A549 treated with Hydrocortisone at 1 μM for 4 hours (cell line): ENCODE measurements at places on chromosomes 1 and 21. TPM values are rescaled to one million over a fixed set of nuclear protein-coding genes. Genes with fewer than 3 reads are reported as not detected.

Gene LPAR3
- total RNA-seq: 0.26 to 0.37 TPM (median 0.33 TPM) in 5 replicates

Gene CYP4Z1
- total RNA-seq: not detected in 5 replicates

Gene LCE1A
- not detected in 5 replicates for total RNA-seq

Gene TEKT2
- total RNA-seq: 0.07 TPM in 1 of 5 replicates, not detected in the others

Gene CASQ2
- not detected in 5 replicates for total RNA-seq

Gene TDRD10
- 0.10 to 0.16 TPM in 2 of 5 replicates, not detected in the others for total RNA-seq

Gene KLHDC9
- 1.5 to 2.6 TPM (median 1.9 TPM) in 5 replicates for total RNA-seq

Gene SESN2
- total RNA-seq: 6.5 to 10.4 TPM (median 8.2 TPM) in 5 replicates

Gene SLC2A1
- total RNA-seq: 90.6 to 127 TPM (median 104 TPM) in 5 replicates

Gene TMEM234
- 6.7 to 10.0 TPM (median 9.1 TPM) in 5 replicates for total RNA-seq

Gene HES3
- total RNA-seq: not detected in 5 replicates

Gene HENMT1
- 3.7 to 4.7 TPM (median 4.4 TPM) in 5 replicates for total RNA-seq

Gene S100A3
- 107 to 126 TPM (median 115 TPM) in 5 replicates for total RNA-seq

Gene SELP
- not detected in 5 replicates for total RNA-seq

Gene CHD1L
- total RNA-seq: 30.6 to 37.0 TPM (median 31.5 TPM) in 5 replicates

Gene DYRK1A
- 11.0 to 16.9 TPM (median 12.6 TPM) in 5 replicates for total RNA-seq

Gene SPRR2E
- total RNA-seq: not detected in 5 replicates

Gene MIER1
- 7.8 to 13.2 TPM (median 9.9 TPM) in 5 replicates for total RNA-seq

Gene LEFTY2
- 0.05 to 0.21 TPM (median 0.13 TPM) in 4 of 5 replicates, not detected in the other for total RNA-seq

Gene KLHDC7A
- 1.2 to 2.3 TPM (median 1.3 TPM) in 5 replicates for total RNA-seq

Gene BEND5
- not detected in 5 replicates for total RNA-seq

Gene TMEM63A
- 5.1 to 7.4 TPM (median 5.8 TPM) in 5 replicates for total RNA-seq

Gene FCAMR
- 0.08 TPM in 1 of 5 replicates, not detected in the others for total RNA-seq

Gene PLK3
- total RNA-seq: 12.9 to 18.3 TPM (median 16.1 TPM) in 5 replicates

Gene EXTL2
- 6.0 to 8.3 TPM (median 7.3 TPM) in 5 replicates for total RNA-seq

Gene TMEM240
- total RNA-seq: 0.24 to 0.70 TPM (median 0.38 TPM) in 4 of 5 replicates, not detected in the other

Gene LAD1
- total RNA-seq: 0.47 to 1.4 TPM (median 0.62 TPM) in 5 replicates

Gene OR2T2
- total RNA-seq: not detected in 5 replicates

Gene S100A6
- total RNA-seq: 2,973 to 4,069 TPM (median 3,618 TPM) in 5 replicates
